Bronchus fibroblast of lung (primary cell): ENCODE measurements at places on chromosomes 2 and 18. TPM values are rescaled to one million over a fixed set of nuclear protein-coding genes. Genes with fewer than 3 reads are reported as not detected.

The STON1 gene
- total RNA-seq, result 5.8 and 5.9 TPM in 2 replicates

The PLB1 gene
- 0.34 and 1.5 TPM in 2 replicates for total RNA-seq

The HAAO gene
- total RNA-seq, result 3.9 and 4.2 TPM in 2 replicates

The ANKRD30B gene
- total RNA-seq, result under 0.01 TPM in 1 of 2 replicates, not detected in the other

The YES1 gene
- total RNA-seq, result 103 and 111 TPM in 2 replicates

The FOSL2 gene
- total RNA-seq, result 31.5 and 34.0 TPM in 2 replicates

The RSAD2 gene
- total RNA-seq, result under 0.01 TPM in 1 of 2 replicates, not detected in the other

The TP53I3 gene
- total RNA-seq, result 46.4 and 52.5 TPM in 2 replicates

The TMEM247 gene
- not detected in 2 replicates for total RNA-seq

The TLX2 gene
- 0.15 and 0.34 TPM in 2 replicates for total RNA-seq

The SPP2 gene
- not detected in 2 replicates for total RNA-seq

The CYP27A1 gene
- 14.6 and 15.9 TPM in 2 replicates for total RNA-seq

The GRHL1 gene
- total RNA-seq, result 0.50 and 0.74 TPM in 2 replicates

The NEU2 gene
- not detected in 2 replicates for total RNA-seq

The DSG4 gene
- not detected in 2 replicates for total RNA-seq

The TEKT4 gene
- total RNA-seq, result not detected in 2 replicates

The CTNNA2 gene
- not detected in 2 replicates for total RNA-seq

The CFC1 gene
- not detected in 2 replicates for total RNA-seq

The B3GNT7 gene
- 0.15 and 0.50 TPM in 2 replicates for total RNA-seq

The PTPRN gene
- total RNA-seq, result 7.9 and 9.8 TPM in 2 replicates
